ENCODE measurements at places on chromosomes 4 and X.

GRCh38 chr4:141849778-141850177 is 213.4 kb downstream of the IL15 start:
- no peak for DNase-seq

GRCh38 chr4:169557061-169557636 is 55.2 kb downstream of the NEK1 start:
- DNase-seq = no peak

- DNase-seq = no peak
These were observed 81.1 kb downstream of the FAM47B start for GRCh38 chrX:35023683-35024082.

DNA sequence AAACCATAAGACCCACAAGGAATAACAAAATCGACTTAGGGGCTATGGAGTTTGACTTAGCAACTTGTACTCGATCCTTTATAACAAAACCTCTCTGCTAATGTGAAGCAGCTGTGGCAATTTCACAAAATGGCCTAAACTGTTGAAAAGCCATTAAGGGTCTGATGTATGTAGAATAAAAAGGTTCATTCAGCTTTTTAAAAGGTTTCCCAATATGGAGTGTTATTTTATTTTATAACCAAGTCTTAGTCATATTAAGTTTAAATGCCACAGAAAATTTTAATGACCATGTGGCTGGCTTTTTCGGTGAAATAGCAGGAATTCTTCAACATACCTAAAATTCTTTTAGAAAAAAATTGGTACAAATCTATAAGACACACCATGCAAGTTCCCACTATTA is 291.8 kb upstream of the HAND2 start:
- no peak for DNase-seq

DNA sequence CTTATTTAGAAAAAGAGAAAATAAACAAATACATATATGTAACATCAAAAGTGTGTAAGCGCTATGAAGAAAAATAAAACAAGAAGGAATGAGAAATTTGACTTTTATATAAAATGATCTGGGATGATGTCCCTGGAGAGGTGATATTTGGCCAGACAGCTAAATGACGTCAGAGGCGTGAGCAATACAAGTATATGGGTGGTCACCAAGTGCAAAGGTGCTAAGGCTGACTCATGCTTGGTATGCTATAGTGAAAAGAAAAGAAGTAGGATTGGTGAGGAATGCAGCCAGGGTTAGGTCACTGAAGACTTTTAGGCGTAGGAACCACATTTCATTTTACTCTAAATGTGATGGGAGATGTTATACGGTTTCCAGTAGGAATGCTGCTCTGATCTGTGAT is 1049.1 kb upstream of the TENM3 start:
- no peak for DNase-seq

DNA sequence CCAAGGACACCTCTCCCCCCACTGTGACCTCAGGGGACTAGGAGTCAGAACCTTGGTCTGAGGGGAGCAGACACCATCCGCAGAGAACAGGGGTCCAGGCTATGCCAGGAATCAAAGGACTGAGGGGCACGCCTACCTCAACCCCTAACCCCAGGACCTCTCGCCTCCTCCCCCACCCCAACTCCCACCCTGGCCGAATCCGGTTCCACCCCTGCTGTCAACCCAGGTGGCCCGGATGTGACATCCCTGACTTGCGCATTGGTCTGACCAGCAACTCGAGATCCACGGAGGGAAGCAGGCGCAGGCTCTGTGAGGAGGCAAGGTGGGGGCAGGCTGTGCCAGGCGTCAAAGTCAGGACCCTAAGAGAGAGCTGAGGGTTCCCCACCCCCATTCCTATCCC is 468 bp upstream of the MAGEA4 start:
- DNase-seq = no peak

DNA sequence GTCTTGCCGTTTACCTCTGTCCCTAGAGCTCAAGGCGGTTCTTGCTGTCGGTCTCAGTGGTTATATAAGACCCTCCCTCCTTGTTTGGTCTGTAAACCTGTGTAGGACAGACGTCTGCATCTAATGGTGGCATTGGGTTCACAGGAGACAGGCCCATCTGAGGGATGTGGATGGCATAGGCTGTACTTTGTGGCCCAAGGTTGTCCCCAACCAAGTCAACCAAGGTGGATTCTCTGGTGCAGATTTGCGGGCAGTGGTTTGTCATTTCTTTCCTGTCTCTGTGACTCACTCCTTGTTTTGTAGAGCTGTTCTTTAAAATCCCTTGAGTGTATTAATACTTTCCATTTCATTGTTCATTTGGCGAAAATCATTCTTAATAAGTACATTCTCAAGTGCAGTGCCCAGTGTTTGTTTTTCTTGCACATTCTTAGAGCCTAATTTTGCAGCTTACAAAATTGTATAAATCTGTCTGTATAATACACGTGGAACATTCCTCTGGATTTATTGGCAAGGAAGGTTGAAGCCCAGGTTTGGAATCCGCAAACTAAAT is 68.0 kb upstream of the TLR2 start:
- no peak for DNase-seq

DNA sequence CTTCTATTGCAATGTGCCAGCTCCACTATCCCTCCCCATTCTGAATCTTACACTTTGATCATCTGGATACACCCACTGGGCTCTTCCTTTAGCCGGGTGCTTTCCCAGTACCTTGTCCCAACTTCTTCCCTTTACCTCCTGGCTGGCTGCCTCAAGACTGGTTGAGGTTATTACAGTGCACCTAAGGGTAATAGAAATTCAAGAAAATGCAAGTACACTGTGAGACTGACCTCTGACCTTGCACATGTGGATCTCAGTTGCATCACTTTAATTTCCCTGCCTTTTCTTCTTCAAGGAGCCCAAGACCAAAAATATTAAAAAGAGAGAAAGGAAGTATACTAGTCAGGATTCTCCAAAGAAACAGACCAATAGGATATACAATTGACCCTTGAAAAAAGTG is 53.9 kb upstream of the NOCT start:
- no peak for DNase-seq

DNA sequence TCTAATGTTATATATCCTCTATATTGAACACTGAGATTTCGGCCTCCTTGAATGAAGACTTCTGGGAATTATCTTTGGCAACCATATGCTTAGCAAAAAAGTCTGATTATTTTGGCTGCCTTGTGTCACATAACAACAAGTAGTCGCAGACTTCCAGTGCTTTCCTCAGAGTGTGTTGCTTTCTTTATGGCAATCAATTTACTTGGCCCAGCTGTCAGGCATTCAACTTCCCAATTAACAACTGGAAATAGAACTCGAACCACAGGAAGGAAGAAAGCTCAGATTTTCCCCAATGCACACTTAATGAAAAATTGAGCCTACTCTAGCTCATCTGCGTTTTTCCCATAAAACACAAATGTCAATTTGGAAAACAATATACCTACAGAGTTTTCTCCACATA is 71.6 kb downstream of the ZNF827 start:
- no peak for DNase-seq

DNA sequence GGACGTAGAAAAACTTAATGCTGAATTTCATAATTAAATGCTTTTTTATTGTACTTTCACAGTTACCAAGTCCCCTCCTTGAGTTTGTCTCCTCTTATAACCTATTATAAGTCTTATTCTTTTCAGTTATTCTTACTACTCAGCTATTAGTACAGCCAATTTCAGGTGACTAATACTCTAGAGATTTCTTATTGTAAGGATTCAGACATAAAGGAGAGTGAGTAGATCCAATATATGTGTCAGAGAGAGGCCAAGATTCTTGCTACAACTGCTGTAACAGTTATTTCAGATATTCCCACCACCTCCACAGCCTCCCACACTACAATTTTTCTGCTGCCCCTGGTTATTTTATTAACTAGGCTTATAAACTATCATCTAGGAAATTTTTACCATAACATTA is 274.5 kb downstream of the GPAT3 start:
- DNase-seq = no peak

GRCh38 chrX:153903238-153903980 is 1.1 kb upstream of the AVPR2 start:
- no peak for DNase-seq

DNA sequence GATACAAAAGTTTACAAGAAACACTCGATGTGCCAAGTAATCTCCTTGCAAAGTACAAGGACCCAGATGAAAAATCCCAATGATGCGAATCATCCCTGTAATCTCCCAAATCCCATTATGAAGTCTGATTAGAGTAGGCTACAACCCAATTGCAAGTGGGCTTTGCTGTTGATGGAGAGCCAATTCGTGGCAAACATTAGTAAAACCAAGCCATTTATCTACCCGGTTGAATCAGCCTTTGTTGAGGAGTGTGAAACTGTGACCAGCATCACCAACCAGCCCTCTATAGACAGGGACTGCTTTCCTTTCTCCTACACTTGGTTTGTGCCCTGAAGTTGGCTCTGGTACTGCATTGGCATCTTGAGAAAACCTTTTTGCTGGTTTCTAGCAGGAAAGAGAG is 1.2 kb upstream of the PRPS2 start:
- no peak for DNase-seq

Measured in activated gamma-delta T cell treated with Interleukin-2 at 50 U/mL for 16 hours (primary cell).